ENCODE measurements at places on chromosomes 3 and 15.

GRCh38 chr3:152474585-152474984, 205.9 kb downstream of the MBNL1 start:
- DNase-seq, result no peak

DNA sequence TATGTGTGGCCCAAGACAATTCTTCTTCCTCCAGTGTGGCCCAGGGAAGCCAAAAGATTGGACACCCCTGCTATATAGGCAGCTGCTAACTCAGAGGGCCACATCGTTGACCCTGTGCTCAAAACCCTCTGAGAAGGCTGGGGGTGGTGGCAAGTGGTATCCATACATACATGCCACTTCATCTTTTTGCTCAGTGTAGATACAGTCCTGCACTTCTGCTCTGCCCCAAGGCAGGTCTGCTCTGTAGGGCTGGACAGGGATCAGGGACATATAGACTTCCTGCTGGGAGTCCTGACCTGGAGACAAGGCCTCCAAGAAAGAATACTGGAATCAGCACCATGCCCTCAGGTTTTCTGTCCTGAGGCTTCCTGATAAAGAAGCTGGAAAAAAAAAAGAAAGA, 4.5 kb upstream of the HCN4 start:
- DNase-seq, result no peak

GRCh38 chr3:133461291-133461690, 61.4 kb downstream of the BFSP2 start:
- DNase-seq, result no peak

DNA sequence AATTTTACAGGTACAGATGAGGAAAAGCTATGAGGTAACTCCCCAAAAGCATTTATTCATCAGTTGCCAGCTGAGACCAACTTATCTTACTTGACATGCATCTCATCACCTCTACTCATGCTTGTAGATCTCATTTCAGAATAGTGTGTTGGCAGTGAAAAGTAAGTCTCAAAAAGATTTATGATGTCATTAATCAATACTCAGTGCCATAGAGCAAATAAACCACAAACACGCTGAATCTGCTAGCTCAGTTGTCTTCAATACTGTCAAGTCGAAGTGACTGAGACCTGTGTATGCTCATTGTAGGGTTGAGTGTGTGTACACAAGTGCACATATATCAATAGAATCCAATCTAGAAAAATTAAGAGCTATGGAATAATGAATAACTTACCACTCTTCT, 413.5 kb downstream of the CNTN3 start:
- no peak for DNase-seq

- DNase-seq, result no peak
Observed at GRCh38 chr3:41198526-41198925, 779 bp upstream of the CTNNB1 start.

DNA sequence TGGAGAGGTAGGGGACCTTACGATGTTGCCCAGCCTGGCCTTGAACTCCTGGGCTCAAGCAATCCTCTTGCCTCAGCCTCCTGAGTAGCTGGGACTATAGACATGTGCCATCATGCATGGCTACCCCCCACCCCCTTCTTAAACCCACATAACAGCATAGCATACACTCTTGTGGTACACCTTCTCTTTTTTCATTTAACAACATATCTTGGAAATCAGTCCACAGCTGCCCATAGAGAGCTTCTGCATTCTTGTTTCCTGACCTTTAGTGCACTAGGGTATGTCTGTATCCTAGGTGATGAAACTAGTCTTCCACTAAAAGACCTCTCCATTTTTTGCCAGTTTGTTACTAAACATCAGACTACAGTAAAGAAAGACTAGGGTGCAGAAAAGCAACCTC, 33.0 kb downstream of the SLC28A1 start:
- DNase-seq, result no peak

DNA sequence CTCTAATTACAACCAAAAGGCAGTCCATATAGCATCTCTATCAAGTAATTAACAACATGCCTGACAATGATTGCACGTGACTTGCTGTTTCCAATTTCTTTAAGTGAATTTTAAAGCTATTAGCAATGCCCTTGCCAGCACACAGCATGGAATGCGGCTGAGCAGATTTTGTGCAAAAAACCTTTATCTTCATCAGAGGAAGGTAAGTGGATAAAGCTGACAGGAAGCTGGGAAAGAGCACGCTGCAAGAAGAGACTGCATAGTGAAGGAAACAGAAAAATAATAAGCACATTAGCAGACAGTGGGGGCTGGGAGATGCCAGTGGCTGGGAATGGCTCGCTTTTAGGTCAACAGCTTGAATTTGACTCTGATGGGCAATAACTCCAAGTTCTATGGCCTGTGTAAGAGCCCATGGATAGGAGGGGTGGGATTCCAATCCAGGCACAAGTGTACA, 138.8 kb downstream of the PDZRN3 start:
- DNase-seq, result no peak

- DNase-seq, result no peak
Observed at GRCh38 chr3:170725285-170725731, 139.4 kb upstream of the SLC7A14 start.

DNA sequence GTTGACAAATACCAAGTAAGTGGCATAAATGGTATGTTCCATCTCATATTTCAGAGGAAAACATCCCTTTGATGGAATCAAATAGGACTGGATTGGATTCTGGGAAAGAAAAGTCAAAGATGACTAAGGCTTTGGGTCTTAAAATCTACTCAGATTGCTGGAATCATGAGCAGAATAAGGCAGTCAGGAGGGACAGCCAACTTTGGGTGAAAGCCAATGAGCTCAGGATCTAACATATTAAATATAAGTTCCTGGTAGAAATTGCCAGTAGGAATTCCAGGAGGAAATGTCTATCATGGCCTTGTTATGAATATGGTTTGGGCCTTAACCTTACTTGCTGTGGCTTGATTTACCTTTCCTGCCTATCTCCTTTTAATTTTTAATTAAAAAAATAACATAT, 55.3 kb downstream of the ISL2 start:
- no peak for DNase-seq

DNA sequence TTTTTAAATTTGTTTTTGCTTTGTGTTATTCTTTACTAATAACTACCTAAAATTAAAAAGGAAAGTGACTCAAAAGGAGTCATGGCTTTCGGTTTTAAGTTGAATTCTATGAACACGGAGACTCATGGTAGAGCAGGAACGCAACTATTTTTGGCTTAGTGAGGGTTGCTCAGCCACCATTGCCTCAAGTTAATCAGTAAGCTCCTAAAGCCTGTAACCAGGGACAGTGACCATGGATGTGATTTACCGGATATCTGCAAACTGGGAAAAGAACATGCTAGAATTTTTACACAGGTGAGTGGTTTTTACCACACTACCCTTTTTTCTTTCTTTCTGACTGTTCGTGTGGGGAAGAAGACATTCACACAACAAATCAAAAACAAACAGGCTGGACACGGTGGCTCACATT, 11.8 kb downstream of the SLC12A8 start:
- no peak for DNase-seq

DNA sequence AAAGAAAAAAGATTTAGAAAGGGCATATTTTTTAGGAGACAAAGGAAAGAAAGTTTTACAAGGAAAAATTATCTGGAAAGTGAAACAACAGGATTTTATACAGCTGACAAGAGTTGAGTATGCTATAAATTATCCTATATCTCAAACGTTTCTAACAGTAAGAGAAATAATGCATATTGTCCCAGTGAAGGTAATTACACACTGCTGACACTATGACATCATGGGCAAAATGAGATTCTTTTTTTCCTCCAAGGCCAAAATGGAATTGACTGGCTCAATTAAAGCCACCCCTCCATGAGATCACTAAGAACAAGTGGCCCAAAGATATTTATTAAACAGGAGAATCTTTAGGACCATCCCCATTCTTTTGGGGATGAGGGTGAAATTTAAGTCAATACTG, 72.0 kb upstream of the CDIN1 start:
- no peak for DNase-seq

- no peak for DNase-seq
Observed at GRCh38 chr15:74129586-74130154, 716 bp upstream of the ISLR2 start.
